Urothelium cell line (cell line): ENCODE measurements at places on chromosomes 13 and 19.

- DNase-seq = no peak
These were observed 4.5 kb downstream of the ADGRE1 start for GRCh38 chr19:6891761-6892385.

GRCh38 chr19:17688853-17689595 is 870 bp upstream of the UNC13A start:
- DNase-seq = no peak

DNA sequence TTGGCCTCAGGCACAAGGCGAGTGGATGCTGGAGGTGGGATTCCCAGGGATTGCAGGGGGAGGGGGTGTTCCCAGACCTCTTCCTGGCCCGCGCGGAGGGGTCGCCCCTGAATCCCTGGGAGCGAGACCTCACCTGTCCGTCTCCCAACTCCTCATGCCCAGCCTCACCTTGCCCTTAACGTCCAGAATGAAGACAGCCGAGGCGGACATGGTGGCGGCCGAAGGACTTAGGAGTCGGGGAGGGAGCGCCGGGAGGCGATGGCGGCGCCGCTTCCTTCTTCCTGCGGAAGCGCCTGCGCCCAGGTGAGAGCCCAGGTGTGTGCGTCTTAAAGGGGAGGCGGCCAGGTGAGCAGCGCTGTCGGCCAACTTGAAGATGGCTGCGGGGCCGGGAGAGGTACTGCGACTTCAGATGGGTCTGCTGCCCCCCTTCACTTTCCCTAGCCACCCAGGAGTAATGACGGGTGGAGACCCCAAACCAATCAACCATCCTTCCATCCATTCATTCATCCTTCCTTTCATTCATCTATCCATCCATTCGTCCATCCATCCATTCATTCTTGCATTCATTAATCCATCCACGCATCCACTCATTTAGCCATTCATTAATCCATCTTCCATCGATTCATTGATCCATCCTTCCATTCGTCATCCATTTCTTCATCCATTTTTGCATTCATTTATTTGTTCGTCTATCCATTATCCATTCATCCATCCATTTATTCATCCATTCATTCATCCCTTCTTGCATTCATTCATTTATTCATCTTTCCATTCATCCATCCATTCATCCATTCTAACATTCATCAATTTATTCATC is at the start of gene AP1M2:
Gene AP1M2 (minus strand): TSS at position 291 of the 817 bp plus-strand sequence. CDS start 81 bp downstream, at position 210.
- no peak for DNase-seq

DNA sequence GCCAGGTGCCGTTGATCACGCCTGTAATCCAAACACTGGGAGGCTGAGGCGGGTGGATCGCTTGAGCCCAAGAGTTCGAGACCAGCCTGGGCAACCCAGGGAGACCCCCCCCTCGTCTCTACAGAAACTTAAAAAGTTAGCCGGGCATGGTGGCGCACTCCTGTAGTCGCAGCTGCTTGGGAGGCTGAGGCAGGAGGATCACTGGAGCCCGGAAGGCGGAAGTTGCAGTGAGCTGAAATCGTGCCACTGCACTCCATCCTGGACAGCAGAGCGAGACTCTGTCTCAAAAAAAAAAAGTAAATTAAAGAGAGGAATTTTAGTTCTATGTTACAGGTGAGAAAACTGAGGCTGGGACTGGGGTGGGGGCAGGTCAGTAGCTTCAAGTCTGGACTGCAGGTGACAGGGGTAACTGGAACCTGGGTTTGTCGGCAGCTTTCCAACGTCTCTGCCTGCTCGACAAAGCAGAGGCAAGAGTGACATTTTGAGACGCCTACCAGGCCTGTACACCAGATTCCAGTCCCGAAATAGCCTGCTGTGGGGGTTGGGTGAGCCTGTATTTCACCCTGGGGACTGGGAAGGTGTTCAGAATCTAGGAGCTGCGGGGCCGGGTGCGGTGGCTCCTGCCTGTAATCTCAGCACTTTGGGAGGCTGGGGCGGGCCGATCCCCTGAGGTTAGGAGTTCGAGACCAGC is 1.2 kb downstream of the SELENOW start:
- DNase-seq = peak; percentile 29

DNA sequence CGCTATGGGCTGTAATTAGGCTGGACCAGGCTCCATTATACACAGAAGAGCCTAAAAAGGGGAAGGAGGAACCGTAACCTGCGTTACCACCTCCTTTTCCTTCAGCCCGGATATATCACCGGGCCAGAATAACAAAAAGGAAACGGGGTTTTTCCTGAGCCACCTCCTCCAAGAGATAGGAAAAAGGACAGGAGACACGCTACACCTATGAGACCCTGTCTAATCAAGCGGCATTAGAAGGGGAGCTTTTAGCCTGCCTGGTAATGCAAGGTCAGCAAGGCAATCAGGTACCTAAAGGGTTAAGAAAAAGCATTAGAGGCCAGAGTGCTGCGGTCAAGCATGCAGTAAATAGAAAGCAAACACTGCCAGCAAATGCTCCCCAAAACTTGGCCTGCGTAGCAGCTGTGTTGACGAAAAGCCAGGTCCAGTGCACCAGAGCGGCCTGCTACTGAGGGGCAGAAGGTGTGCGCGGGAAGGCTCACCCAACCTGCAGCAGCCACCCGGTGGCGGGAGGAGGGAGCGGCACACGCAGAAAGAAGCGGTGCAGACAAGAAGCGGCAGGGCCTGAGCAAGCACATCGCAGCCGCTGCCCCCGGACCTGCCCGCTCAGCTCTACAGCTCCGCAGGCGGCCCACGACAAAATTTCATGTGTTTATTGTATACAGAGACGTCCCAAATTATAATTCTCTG is 1466.1 kb downstream of the UQCRFS1 start:
- DNase-seq = peak; percentile 41

GRCh38 chr19:5926641-5927440 is 12.8 kb downstream of the CAPS start:
- DNase-seq = no peak

DNA sequence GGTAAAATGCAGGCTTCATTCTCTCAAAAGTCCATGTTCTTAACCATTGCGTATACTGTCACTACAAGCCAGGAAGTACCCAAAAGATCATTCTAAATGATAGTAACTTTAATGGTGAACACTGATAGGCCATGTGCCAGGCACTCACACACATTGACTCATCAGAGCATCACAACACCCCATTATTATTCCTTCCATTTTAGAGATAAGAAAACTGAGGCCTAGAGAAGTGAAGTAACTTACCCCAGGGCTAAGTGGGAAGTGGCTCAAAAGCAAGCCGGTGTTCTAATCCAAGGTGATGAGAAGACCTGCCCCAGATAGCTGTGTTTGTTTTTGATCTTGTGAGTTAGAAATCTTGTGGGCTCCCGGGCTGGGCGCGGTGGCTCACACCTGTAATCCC is 1.4 kb upstream of the PHLDB3 start:
- DNase-seq = no peak

DNA sequence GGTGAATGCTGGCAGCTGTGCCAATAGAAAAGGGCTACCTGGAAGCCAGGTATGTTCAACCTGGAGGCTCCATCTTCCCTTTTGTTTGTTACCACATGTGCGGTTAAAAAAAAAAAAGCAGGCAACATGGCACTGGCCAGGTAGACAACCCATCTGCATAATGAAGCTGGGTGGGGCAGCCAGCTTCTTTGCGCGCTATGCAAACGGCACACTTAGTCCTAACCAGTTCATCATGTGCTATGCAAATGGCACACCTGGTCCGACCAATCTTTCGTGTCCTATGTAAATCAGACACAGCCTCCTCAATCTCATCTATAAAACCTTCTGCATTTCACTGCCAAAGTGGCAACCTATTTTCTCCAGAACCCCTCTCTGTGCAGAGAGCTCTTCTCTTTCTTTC is 11.3 kb upstream of the IGSF23 start:
- DNase-seq = no peak

DNA sequence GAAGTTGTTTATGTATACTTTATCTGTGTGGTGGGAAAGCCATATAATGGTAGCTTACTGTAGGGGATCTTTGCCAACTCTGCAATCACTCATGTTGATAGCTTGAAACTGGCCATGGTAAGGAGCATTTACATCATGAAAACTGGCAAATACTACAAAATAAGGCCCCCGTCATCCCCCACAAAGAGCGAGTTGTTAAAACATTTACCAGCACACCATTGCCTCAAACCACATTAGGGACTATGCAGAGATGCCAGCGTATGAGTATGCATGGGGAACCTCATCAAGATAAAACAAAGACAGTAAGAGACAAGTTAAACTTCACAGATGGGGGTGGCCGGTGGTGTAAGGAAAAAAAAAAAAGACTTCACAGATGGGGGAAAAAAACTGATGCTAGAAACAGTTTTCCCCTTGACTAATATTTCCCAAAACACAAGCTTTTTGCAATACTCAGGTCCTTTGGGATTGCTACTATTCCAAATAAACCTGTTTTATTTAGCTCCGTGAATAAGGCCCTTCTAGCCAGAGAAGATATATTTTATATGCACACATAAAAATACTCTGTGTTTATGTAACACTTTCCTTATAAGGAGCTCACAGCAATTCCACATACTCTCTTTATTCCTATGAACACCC is 70.6 kb upstream of the SERP2 start:
- no peak for DNase-seq

DNA sequence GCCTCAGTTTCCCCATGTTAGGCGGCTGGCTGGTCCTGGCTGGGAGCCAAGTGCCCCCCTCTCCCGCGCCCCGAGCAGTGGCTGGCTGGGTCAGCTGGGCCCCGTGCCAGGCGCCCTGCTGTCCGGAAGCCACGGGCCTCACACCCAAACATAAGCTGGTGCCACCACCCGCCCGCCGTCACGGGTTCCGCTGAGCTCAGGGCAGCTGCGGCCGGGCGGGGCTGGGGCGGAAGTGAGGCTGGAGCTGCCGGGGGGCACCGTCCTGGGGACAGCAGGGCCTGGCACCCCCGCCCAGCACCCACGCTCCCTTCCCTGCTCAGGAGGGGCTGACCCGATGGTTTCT is 19.3 kb downstream of the HCN2 start:
- no peak for DNase-seq

- DNase-seq = no peak
These were observed 170.3 kb downstream of the PTPRS start for GRCh38 chr19:5170329-5170745.

DNA sequence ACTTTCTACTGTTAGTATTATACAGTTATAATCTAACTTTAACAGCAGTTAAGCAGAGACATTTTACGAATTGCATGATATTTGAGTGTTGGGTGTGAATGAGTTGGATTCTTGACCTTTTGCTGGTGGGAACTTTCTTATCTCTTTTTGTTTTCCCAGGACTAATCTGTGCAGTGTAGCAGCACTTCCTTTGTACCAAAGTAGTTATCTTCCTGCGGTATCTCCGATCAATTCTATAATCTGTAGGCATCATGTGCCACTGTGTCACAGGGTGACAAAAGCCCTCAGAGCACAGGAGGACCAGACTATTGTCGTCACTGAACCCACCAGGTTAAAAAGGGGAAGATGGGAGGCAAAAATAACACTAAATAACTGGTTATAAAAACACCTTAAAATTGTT is 823.5 kb downstream of the GPC5 start:
- DNase-seq = no peak

- DNase-seq = no peak
These were observed 113.9 kb downstream of the OXGR1 start for GRCh38 chr13:96880419-96880818.

- DNase-seq = peak; percentile 98
These were observed at the start of gene STK11 for GRCh38 chr19:1205114-1206099. Gene STK11, plus strand, starts transcription at chr19:1205778. Its CDS starts 1,136 bp downstream, at chr19:1206914.

GRCh38 chr19:30356951-30357579 is 15.1 kb upstream of the ZNF536 start:
- DNase-seq = no peak

DNA sequence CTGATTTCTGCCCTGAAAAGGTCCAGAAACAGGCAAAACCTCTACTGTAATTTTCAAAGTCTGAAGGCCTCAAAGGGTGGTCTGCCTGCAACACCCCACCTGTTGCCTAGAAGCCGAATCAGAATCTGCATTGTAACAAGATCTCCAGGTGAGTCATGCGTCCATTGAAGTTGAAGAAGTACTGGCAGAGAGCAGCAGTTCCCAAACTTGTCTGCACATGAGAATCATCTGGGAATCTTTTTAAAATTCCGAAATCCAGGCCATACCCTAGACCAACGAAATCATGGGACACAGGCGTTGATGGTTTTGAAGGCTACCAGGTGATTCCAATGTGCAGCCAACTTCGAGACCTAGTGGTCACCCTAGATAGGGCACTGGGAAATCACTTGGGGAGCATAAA is 16.0 kb upstream of the CLN5 start:
- no peak for DNase-seq

DNA sequence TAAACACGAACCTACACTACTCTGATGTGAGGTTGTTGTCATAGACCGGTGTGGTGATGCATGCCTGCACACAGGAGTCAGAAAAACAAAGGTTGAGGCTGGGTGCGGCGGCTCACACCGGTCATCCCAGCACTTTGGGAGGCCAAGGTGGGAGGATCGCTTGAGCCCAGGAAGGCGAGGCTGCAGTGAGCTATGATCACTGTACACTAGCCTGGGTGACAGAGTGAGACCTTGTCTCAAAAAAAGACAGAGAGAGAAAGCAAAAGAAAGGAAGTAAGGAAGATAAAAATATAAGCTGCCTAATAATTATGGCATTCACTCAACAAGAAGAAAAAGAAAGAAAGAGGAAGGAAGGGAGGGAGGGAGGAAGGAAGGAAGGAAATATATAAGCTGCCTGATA is 9.3 kb downstream of the GP6 start:
- no peak for DNase-seq

GRCh38 chr13:32527151-32527550 is 11.4 kb downstream of the N4BP2L2 start:
- no peak for DNase-seq

DNA sequence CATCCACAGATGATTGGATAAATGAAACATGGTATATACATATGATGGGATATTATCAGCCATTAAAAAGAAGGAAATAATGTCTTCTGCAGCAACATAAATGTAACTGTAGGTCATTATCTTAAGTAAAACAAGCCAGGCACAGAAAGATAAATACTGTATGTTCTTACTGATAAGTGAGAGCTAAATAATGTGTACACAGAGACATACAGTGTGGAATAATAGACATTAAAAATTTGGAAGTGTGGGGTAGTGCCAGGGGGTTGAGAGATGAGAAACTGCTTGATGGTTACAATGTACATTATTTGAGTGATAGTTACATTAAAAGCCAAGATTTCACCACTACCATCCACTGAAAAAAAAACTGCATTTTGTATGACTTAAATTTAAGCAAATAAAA is 26.0 kb upstream of the GPC6 start:
- DNase-seq = no peak

DNA sequence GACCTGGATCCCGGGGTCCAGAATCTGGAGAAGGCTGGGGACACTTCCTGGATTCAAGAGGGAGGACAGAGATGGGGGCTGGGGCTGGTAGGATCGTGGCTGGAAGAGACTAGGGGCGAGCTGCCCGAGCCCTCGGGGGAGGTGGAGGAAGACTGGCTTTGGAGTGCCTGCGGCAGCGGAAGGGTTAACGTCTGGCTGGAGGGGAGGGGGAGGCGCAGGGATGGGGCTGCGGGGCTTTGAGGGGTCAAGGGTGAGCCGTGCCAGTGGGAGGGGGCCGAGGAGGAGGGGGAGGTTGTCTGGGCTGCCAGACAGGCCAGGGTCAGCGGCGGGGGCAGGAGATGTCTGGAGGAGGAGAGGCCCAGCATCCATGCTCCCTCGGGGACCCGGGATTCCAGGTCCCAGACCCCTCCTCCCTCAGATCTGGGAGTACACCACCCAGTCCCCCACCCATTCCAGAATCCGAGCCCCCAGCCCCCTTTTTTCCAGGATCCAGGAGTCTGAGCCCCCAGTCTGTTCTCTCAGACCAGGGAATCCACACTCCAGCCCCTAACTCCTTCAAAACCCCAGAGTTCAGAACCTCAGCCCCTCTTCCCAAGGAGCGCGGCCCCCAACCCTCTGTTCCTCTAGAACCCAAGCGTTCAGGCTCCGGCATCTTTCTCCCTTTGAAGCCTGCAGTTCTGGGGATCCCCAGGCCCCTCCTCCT is 3.2 kb upstream of the SPACA6 start:
- DNase-seq = peak; percentile 53
